Liver (tissue), 10 donors: ENCODE measurements at places on chromosomes 3 and 15. TPM values are rescaled to one million over a fixed set of nuclear protein-coding genes. Genes with fewer than 3 reads are reported as not detected.

Gene FYCO1
- 17.1 TPM for total RNA-seq

Gene RBP2
- total RNA-seq: 0.79 TPM

Gene IMPG2
- total RNA-seq: 0.25 TPM

DNA sequence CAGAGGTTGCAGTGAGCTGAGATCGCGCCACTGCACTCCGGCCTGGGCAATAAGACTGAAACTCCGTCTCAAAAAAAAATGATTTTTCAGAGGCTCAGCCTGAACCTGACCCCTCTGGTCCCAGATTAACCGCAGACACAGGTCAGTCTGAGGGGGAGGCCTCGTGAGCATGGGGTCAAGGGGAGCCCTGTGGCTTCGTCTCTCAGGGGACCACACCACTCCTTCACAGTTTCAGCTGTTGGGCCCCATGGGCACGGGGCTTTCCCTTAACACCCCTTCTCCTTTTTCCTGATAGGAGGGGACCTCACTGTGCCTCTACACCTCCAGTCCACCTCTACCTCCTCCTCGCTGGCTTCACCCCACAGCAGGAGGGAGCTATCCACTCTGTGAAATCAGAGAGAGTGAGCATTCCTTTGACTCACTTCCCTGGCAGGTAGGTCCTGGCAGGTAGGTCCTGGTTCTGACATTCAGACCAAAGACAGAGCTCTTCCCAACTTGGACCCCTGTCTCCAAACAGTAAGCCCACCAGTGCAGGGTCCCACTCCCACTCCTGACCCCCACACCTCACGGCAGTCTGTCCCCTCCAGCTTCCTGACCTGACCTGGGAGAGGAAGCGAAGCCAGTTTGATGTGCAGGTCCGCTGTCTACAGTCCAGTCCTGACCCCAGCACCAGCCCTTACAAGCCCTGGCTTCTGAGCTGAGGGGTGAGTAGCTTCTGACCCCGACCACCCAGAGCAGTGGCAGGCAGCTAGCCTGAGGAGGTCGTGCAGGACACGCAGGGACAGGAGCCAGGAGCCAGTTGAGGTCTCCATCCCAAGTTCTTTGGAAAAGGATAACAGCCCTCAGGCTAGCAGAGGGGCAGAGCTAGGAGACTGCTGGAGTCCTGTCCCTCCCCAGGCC lies 9.0 kb downstream of the RRP9 start:
- H3K4me3 ChIP-seq: no peak overlapping the region
- H3K4me1 ChIP-seq: no peaks in the 10 kb centered on the region
- peaks cover 51% of the 10 kb centered on the region for H3K36me3 ChIP-seq
- DNase-seq: no peak
- no peaks in the 10 kb centered on the region for H3K27me3 ChIP-seq

Gene GOLGA6D
- 0.05 TPM for total RNA-seq

DNA sequence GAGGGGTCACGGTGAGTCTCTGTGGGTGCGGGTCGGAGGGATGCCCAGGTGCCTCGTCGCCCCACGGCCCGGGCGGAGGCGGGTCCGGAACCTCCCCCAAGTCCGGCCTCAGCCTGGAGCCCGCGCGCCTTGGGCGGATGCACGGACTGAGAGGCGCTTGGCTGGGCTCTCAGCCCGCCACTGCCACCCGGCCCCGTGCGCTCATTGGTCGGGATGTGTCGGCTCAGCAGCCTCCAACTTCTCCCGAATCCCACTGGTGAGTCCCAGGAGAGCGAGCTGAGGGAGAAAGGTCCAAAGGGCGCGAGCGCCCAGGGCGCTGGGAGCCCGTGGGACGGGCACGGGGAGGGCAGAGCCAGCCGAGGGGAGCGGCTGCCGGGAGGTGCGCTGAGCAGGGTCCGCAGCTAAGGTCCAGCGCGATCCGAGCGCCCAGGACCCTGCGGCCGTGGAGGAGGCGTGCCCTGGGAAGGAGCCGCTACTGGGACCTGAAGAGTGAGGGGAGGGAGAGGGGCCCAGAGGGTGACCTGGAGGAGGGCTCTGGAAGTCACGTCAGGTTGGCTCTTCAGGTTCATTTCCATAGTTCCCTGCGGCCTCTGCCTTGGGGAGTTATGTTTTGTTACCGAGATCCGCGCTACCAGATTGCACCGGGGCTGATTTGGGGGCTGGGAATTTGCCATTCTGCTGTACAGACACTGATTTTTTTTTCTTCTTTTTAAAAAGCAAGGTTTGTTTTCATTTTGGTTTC lies at the start of gene MME:
MME (plus strand) TSS at position 574 of the 742 bp plus-strand sequence. CDS start 3,849 bp downstream, outside the sequence.
- peaks cover 36% of the 10 kb centered on the region for H3K4me1 ChIP-seq
- no peak within 1 kb of the TSS for H3K27ac ChIP-seq
- DNase-seq: no peak
- no peaks in the 10 kb centered on the region for H3K36me3 ChIP-seq
- no peaks in the 10 kb centered on the region for H3K27me3 ChIP-seq
- H3K4me3 ChIP-seq: peak within 1 kb of the TSS; percentile 87

DNA sequence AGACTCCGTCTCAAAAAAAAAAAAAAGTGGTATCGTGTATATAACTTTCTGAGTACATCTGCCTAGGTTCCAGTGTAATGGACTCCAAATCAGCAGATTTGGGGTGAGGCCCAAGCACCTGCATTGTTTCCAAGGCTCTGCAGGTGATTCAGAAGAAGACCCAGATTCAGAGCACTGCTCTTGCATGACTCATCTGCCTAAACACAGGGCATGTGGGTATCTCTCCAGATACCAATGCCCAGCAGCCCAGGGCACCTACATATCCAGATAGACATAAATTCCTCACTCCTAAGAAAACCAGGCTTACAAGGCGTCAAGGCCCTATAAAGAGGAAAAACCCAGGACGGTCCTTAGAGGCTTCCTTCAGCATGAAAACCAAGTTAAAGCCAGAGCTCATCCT lies 24.3 kb downstream of the NDUFAF1 start:
- DNase-seq: no peak
- no peaks in the 10 kb centered on the region for H3K4me1 ChIP-seq
- no peaks in the 10 kb centered on the region for H3K36me3 ChIP-seq
- no peak overlapping the region for H3K4me3 ChIP-seq
- H3K27me3 ChIP-seq: no peaks in the 10 kb centered on the region

GRCh38 chr3:180253283-180253682 lies 216.5 kb upstream of the PEX5L start:
- H3K4me1 ChIP-seq: no peaks in the 10 kb centered on the region
- no peak overlapping the region for H3K4me3 ChIP-seq
- DNase-seq: no peak
- H3K27me3 ChIP-seq: no peaks in the 10 kb centered on the region
- H3K36me3 ChIP-seq: no peaks in the 10 kb centered on the region
- no peak overlapping the region for H3K27ac ChIP-seq

DNA sequence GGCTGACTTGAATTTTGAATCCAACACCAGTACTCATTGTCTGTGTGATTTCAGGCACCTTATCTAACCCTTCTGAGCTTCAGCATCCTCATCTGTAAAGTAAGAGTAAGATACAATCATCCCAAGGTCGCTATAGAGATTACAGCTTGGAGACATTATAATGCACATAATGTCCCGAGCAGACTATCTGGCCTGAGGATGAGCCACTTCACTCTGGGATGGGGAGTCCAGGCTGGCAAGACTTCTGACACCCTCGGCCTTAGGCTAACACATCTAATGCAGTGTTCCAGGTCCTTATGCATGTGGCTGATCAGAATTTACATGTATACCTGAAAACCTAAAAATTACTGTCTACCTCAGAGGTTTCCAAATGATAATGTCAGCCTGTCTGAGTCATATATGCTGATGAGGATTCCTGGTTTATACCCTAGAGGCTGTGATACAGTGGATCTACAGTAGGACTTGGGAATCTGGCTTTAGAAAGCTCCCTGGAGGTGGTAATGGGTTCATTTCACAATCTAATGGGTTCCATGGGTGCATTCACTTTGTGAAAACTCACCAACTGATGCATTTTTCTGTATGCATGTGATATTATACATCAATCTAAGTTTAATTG lies 229.0 kb upstream of the SLCO3A1 start:
- H3K36me3 ChIP-seq: no peaks in the 10 kb centered on the region
- H3K4me3 ChIP-seq: no peak overlapping the region
- H3K27me3 ChIP-seq: no peaks in the 10 kb centered on the region
- H3K4me1 ChIP-seq: peaks cover 11% of the 10 kb centered on the region
- DNase-seq: no peak

Gene PLIN1
- total RNA-seq: 10.8 TPM

DNA sequence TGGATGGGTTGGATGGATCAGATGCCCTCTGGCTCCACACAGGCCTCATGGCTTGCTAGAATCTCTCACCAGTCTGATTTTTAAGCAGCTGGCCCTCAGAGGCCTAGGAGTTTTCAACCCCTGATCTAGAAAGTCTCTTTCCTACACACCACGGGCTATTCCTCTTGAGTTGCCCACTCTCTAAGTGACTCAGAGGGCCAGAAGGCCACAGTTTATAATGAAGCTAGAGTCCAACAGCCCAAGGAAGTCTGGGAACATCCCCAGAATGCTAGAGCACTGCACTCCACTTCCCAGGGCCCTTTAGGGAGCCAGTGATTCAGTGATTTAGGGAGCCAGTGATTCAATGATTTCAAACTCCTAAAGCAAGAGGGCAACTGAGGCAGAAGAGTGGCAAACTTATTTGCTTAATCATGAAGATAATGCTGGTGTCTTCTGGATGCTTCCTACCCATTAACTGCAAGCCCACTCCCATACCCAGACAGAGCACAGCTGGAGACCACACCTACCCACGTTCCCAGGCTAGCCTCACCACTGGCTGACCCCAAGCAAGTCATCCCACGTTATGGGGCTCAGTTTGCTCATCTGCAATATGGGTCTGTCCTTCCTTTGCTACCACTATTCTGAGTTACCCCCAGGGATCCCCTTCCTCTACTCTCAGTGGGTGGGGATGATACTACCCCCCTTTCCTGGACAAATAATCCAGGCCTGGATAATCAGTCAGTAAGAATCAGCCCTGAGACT lies 36.7 kb downstream of the ABTB1 start:
- no peaks in the 10 kb centered on the region for H3K4me1 ChIP-seq
- no peak overlapping the region for H3K4me3 ChIP-seq
- H3K27ac ChIP-seq: no peak overlapping the region

GRCh38 chr3:62803276-62803675 lies 71.9 kb downstream of the CADPS start:
- H3K4me1 ChIP-seq: no peaks in the 10 kb centered on the region
- H3K27ac ChIP-seq: no peak overlapping the region
- H3K27me3 ChIP-seq: no peaks in the 10 kb centered on the region
- H3K36me3 ChIP-seq: no peaks in the 10 kb centered on the region
- H3K4me3 ChIP-seq: no peak overlapping the region
- no peak for DNase-seq

DNA sequence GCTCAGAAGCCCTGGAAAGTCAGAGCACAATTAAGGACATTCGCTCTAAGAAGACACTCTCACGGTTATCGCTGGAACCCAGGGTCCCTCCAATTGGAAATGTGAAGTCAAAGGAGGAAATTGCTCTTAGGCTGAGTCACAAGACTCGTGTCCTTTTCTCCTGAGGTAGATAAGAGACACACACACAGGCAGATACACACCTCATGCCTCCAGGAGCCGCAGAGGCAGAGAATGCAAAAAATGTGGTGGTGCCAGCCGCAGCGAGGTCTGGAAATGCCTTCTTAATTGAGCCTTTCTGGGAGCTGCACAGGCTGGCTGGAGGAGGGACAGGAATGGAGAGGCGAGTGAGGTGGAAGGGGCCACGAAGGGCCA lies 189.3 kb downstream of the OPA1 start:
- H3K4me1 ChIP-seq: peaks cover 4% of the 10 kb centered on the region
- no peaks in the 10 kb centered on the region for H3K27me3 ChIP-seq
- no peak for DNase-seq
- no peaks in the 10 kb centered on the region for H3K36me3 ChIP-seq

DNA sequence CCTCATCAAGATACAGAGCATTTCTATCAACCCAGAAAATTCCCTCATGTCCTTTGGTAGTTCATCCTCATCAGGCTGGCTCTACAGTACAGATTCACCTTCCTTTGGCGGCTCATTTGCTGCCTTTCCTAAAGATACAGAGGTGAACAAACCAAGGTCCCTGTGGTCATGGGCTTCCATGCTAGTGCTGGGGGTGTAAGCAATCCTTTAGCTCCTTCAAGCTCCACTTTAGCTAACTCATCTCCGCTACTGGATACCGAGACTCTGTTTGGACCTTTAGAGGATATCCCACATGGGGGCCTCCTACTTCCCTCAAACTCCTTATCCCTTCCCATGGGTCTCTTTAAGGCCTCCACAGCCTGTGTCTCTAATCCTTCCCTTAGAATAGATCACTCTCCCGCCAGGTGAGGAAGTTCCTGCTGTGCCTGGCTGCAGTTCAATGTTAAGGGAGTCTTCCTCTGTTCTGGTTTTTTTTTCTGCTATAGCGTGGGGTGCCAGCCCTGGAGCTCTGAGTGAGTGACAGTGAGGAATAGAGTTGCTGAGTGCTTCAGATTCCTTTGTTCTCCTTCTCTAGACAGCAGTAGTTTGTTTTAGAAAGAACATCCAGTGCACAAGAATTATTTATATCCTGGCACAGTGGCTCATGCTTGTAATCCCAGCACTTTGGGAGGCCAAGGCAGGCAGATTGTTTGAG lies 30.7 kb downstream of the CLEC3B start:
- H3K4me1 ChIP-seq: no peaks in the 10 kb centered on the region
- no peaks in the 10 kb centered on the region for H3K36me3 ChIP-seq
- no peaks in the 10 kb centered on the region for H3K27me3 ChIP-seq
- DNase-seq: no peak
- no peak overlapping the region for H3K27ac ChIP-seq

Gene TM6SF1
- total RNA-seq: 1.6 TPM

GRCh38 chr3:53846134-53846850 lies at the start of the genes CHDH and IL17RB:
TSS of gene CHDH (minus strand) at chr3:53846419. CDS start at chr3:53824008, 22,411 bp downstream.
TSS of gene IL17RB (plus strand) at chr3:53846568. CDS start at chr3:53846589, 21 bp downstream.
- H3K27ac ChIP-seq: peak within 1 kb of the TSS; percentile 99
- DNase-seq: peak; percentile 70
- H3K27me3 ChIP-seq: no peaks in the 10 kb centered on the region
- peak within 1 kb of the TSS; percentile 49 for H3K4me3 ChIP-seq
- no peaks in the 10 kb centered on the region for H3K36me3 ChIP-seq
- H3K4me1 ChIP-seq: peaks cover 23% of the 10 kb centered on the region

Gene GP9
- not detected for total RNA-seq

Gene IQCF5
- not detected for total RNA-seq

DNA sequence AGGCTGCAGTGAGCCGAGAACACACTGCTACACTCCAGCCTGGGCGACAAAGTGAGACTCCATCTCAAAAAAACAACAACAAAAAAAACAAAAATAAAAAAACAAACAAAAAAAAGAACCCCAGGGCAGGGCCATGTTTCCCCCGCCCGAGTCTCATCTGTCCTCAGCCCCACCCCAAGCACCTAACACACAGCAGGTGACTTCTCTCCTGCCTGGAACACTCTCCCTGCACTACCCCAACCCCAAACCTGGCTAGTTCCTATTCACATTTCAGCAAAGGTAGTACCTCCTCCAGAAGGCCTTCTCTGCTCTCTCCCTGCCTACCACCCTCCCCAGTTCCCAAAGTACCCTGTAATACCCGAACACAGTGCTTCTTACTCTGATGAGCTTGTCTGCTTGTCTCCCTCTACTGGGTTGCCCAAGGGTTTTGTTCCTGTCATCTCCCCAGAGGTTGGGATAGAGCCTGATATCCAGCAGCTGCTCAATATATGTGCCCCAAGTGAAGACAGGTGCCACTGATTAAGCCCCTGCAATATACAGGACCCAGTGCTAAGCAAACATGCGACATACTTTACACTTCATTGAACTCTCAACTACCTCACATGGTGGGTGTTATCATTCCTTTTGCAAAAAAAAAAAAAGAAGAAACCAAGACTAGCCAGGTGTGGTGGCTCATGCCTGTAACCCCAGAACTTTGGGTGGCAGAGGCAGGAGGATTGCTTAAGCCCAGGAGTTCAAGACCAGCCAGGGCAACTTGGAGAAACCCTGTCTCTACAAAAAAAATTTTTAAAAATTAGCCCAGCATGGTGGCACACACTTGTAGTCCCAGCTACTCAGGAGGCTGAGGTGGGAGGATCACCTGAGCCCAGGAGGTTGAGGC lies 103.6 kb downstream of the DAPK2 start:
- H3K4me1 ChIP-seq: peaks cover 4% of the 10 kb centered on the region
- no peak for DNase-seq
- H3K27ac ChIP-seq: no peak overlapping the region
- H3K4me3 ChIP-seq: no peak overlapping the region
- no peaks in the 10 kb centered on the region for H3K36me3 ChIP-seq

Gene AADACL2
- not detected for total RNA-seq
